ENCODE measurements at places on chromosomes 3 and 15. TPM values are rescaled to one million over a fixed set of nuclear protein-coding genes. Genes with fewer than 3 reads are reported as not detected.

FANCD2OS gene
- not detected for total RNA-seq

NAALADL2 gene
- 5.8 TPM for total RNA-seq

ISL2 gene
- total RNA-seq, result 1.2 TPM

COPB2 gene
- total RNA-seq, result 164 TPM

ULK3 gene
- total RNA-seq, result 46.4 TPM

DUOX2 gene
- 3.1 TPM for total RNA-seq

- no peak for DNase-seq
Measured at GRCh38 chr3:152688313-152688712, 146.6 kb upstream of the P2RY1 start.

- no peak for DNase-seq
Measured at GRCh38 chr15:40941528-40942336, 11.5 kb upstream of the CHAC1 start.

DNA sequence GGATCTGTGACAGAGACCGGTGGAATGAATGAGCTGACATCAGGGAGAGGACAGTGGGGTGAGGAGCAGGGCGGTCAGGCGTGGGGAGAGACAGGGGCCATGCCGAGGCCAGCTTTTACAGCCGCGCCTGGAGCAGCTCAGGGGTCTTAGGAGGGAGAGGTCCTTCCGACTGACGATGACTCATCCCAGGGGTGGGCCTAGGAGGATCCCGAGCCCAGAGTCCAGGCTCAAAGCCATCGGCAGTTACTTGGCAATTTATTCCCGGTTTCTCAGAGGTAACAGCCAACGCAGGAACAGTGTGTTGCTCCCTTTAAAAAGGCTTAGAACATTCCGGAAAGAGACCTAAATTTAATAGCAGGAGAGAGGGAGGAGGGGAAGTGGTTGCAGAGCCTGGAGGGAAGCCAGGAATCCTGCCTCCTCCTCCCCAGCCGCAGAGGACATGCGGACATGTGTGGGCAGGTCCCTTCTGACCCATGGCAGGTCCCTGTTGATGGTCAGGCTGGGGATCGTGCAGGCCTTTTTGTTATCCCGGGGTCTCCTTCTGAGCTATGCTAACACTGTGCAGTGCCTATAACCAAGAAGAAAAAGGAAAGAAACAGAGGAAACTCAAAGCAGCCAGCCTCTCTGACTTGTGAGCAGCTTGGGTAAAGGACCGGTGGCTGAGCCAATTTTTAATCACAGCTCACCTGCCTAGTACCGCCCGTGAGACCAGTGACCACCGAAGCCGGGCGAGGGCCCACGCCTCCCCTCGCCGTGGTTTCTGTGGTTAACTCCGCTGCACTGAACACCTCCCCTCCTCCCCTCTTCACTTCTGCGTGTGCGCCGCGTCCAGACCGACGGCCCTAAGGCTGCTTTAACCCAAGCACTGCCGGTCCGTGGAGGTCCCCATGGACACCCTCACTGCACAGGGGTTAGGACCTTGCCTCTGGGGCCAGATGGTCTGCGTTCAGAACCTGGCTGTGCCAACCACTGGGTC is 392.4 kb upstream of the PROK2 start:
- no peak for DNase-seq

DNA sequence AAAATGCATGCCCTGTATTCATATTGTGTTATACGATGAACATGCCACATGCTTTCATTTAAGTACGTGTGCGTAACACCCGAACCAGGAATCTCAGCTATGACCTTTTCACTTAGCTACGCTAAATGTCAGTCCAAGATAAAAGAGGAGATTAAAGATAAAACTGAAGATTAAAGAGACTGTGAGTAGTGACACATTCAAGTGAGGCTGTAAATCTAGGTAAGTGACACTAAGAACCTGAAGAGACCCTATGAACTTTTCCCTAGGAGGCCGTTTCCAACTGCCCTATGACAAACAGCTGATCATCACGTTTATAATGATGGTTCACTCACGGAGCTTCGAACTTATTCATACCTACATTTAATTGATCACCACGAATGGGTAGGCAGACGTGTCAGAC is 32.2 kb downstream of the TFRC start:
- DNase-seq, result no peak

DNA sequence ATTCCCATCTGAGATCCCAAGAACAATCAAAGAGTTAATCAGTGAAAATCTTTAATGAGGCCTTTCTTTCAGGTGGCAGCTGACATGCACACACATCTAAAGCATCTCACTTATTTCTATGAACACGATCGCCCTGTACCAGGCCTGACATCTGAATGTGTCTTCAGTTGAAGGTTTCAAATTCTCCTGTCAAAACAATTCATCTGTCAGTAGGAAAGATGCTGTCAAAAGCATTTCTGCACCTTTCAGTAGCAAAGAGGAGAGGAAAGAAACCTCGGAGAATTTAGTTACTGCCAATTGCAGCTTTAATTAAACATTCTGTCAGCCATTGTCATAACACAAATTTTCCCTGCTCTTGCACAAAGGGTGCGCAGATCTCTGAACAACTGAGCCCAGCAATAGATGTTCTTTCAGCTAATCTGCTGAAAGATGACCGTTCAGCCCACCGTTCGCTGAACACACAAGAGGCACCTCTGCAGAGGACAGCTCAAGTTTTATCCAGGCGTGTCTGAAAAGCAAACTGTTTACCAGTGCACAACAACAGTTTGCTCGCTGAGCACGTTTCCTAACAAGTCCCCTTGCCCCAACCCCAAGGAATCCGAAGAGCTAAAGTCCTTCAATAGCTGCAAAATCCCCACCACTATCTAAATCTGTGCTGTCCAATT is 34.1 kb downstream of the LRIG1 start:
- DNase-seq, result no peak

GRCh38 chr3:172525116-172525613 is 1.9 kb upstream of the TNFSF10 start:
- no peak for DNase-seq

DNA sequence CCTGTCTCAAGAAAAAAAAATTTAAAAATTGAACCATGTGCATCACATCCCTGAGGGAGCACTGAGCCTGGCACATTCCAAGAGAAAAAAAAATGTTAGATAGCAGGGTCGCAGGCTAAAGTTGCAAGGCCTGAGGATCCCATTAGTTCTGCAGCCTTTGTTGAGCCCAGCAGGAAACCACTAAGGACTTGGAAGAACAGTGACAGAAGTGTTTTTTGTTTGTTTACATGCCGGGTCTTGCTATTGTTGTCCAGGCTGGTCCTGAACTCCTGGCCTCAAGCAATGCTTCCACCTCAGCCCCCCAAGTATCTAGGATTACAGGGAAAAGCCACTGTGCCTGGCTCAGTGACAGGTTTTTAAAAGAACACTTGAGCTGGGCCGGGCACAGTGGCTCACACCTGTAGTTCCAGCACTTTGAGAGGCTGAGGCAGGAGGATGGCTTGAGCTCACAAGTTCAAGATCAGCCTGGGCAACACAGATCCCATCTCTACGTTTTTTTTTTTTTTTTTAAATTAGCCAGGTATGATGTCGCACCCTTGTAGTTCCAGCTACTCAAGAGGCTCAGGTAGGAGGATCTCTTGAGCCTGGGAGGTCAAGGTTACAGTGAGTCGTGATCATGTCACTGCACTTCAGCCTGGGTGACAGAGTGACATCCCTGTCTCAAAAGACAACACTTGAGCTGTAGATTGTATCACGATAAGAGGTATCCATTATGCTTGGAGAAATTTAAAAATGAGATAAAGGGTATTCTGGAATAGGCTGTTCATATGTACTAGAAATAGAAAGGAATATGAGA is 15.2 kb downstream of the CHAC1 start:
- no peak for DNase-seq

DNA sequence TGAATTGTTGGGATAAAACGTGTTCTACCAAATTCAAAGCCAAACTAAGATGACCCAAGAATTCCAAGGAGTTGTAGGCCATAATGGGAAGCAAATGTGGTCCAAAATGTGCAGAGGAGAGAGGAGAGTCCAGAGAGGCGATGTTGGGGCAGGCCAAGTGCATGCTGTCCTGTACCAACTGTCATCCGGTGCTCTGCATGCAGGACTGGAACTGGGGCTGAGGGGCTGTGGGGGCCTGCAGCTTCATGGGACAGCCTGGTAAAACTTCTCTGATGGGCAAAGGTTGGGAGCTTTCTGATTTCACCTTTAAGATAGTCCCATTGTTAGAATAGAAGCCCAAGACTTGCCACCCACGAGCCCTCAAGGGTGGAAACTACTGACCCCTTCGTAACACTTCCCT is 831.4 kb downstream of the AGBL1 start:
- no peak for DNase-seq

DNA sequence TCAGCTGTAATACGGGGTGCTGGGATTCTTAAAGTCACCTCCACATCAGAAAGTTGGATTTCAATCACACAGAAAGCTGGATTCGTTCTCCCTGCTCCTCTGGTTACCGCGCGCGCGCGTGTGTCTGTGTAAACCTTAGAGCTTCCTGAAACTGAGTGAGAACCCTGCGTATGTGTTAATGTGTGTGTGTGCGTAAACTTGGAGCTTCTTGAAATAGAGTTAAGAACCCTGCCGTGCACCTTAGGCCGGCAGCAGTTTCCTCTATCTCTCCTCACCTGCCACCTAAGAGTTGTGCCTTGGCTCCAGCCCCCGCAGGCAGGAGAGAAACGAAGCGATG is 531 bp downstream of the LZTFL1 start:
- no peak for DNase-seq

- DNase-seq, result no peak
Measured at GRCh38 chr3:134260987-134261386, 10.3 kb upstream of the RYK start.

GRCh38 chr3:69842789-69843188 is 103.5 kb downstream of the MITF start:
- no peak for DNase-seq

GRCh38 chr3:135106445-135106844 is 311.4 kb downstream of the EPHB1 start:
- no peak for DNase-seq

- no peak for DNase-seq
Measured at GRCh38 chr15:56774356-56774755, 41.0 kb upstream of the ZNF280D start.

DNA sequence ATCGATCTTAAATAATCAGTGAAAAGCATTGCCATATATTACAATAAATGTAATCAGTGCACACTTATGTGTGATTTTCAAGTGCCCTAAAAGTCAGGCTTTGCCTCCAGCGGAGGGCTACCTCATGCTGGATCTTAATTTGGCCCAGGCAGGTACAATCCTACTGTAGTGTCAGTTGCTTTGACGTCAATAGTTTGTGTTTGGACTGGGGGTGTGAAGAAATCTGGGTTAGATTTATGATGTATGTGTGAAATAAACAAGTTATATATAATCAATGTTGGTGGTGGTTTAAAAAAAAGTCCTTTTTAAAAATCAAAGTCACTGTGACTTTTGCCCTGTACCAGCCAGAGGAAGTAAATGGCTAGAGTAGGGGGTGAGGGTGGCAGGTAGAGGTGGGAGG is 14.0 kb upstream of the RASGRP1 start:
- no peak for DNase-seq

GRCh38 chr15:50633653-50634052 is 52.9 kb downstream of the TRPM7 start:
- DNase-seq, result no peak

DNA sequence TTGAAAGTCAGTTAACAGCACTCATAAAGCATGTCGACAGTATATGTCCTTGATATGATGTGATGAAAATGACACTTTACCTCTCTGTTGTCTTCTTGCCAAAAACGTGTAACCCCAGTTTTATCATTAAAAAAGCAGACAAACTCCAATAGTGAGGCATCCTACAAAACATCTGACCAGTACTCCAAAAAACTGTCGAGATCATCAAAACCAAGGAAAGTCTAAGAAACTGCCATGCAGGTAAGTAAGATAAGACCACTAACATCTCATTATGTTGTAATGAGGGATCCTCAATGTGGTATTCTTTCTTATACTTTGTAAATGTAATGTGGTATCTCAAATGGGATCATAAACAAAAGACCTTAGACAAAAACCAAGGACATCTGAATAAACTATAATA is 152.3 kb downstream of the NR1I2 start:
- no peak for DNase-seq

GRCh38 chr3:35968043-35968622 is 328.8 kb downstream of the ARPP21 start:
- DNase-seq, result no peak

GRCh38 chr15:94930960-94931359 is 699.6 kb downstream of the MCTP2 start:
- no peak for DNase-seq

DNA sequence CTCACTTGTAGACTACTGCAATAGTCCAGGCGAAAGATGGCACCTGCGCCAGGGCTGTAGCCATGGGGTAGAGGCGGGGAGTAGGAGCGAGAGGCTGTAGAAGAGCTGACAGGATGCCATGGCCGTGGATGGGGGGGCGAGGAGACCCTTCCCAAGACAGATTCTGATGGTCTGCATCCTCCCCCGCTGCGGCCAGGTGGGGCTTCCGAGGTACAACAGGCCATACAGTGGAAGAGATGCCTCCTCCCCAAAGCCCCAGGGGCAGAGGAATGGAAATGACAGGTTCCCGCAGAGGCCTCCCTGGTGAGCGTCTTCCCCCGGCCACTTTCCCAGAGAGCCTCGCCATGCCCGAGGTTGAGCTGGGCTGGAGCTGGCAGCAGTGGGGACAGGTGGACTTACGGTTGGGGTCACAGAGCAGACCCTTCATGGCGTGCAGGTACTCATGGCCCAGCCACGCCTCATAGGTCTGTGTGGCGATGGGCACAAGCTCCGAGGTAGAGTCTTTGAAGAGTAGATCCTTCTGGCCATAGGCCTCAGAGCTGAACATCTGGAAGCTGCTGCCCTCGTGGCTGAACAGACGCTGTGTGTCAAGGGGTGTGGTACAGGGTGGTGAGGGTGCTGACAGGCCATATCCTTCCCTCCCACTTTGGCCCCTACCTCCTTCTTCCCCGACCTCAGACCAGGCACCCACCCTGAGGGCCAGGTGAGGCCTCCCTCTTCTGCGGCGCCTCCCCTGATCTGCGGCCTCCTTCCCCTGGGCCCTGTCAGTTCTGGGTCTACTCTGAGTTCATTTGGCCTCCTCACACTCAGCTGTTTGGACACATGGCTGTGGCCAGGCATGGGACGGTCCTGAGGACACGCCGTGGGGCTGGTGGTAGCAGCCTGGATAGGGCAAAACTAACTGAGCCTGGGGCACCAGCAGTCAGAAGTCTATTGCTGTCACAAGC is 13.6 kb downstream of the MELTF start:
- DNase-seq, result no peak

DNA sequence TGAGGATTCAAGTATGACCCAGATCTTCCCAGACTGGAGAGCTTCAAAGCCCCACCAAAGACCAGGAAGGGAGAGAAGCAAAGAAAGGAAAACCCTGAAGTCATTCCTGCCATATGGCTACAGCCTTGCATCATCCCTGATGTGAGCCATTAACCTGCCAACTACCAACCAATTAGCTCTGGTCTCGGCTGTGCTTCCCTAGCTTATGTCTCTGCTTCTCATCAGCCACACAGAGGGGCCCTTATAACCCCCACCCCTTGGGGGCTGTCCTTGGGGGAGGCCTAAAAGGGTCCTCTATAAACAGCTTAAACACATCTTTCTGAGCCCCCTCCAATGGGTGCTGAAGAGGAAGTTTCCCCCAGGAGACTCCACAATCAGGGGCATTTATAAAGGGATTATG is 52.8 kb downstream of the NOX5 start:
- DNase-seq, result no peak

- DNase-seq, result no peak
Measured at GRCh38 chr15:46297766-46298165, 662.9 kb downstream of the SQOR start.

- no peak for DNase-seq
Measured at GRCh38 chr3:26590919-26591484, 31.6 kb upstream of the LRRC3B start.

- no peak for DNase-seq
Measured at GRCh38 chr3:120182613-120183511, 88.6 kb upstream of the GSK3B start.
